Stimulated activated naive CD4-positive, alpha-beta T cell treated with Interleukin-2 at 50 U/mL for 16 hours (primary cell): ENCODE measurements at places on chromosomes 3 and 15.
A peak's percentile ranks its signal among the peaks of the same experiment; 100 is the strongest.

GRCh38 chr3:153617463-153617862 is 455.4 kb downstream of the RAP2B start:
- DNase-seq: no peak

GRCh38 chr3:187673012-187673411 is 2.8 kb upstream of the SST start:
- no peak for DNase-seq

- DNase-seq: no peak
Observed at GRCh38 chr3:196115678-196116083, 33.8 kb upstream of the TFRC start.

- DNase-seq: no peak
Observed at GRCh38 chr3:44337248-44337785, 1.2 kb upstream of the TCAIM start.

DNA sequence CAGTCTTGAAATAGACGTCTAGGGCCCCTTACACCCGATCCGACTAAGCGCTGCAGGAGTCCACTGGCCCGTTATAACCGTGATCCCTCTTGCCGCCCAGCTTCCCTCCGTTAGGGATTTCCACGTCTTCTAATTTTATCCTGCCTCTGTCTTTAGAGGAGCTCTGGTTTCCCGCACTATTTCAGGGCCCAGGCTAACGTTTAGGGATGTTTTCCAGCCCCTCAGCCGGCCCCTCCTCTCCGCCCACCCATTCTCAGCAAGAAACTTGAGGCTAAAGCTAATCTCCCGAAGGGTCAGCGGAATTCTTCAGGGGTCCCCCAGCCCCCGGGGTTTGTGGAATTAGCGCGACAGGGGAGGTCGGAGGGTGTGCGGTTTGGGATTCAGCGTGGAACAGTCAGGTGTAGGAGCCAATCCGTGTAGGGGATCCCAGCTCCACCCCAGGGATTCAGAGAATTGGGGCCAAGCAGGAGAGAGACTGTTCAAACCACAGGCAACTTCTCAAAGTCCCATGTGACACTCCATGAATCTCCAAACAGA is 1.6 kb downstream of the PTX3 start:
- DNase-seq: no peak

DNA sequence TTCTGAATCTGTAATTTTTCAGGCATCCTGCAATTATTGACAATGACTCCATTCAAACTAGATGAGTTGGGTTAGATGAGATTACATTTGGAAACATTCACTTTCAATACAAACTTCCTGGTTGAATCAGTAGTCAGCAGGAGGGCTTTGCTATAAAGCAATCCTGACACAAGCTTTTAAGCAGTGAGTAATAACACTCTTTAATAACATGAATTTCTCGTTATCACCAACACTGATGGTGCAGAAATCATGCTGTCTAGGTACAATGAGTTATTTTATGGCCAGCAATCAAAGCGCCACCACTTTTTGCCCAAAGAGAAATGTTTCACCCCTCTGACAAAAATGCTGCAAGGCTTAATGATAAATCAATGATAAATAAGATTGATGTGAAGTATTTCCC is 474.8 kb upstream of the CNTN4 start:
- no peak for DNase-seq

GRCh38 chr3:129519449-129519848 is 9.0 kb upstream of the RHO start:
- no peak for DNase-seq

DNA sequence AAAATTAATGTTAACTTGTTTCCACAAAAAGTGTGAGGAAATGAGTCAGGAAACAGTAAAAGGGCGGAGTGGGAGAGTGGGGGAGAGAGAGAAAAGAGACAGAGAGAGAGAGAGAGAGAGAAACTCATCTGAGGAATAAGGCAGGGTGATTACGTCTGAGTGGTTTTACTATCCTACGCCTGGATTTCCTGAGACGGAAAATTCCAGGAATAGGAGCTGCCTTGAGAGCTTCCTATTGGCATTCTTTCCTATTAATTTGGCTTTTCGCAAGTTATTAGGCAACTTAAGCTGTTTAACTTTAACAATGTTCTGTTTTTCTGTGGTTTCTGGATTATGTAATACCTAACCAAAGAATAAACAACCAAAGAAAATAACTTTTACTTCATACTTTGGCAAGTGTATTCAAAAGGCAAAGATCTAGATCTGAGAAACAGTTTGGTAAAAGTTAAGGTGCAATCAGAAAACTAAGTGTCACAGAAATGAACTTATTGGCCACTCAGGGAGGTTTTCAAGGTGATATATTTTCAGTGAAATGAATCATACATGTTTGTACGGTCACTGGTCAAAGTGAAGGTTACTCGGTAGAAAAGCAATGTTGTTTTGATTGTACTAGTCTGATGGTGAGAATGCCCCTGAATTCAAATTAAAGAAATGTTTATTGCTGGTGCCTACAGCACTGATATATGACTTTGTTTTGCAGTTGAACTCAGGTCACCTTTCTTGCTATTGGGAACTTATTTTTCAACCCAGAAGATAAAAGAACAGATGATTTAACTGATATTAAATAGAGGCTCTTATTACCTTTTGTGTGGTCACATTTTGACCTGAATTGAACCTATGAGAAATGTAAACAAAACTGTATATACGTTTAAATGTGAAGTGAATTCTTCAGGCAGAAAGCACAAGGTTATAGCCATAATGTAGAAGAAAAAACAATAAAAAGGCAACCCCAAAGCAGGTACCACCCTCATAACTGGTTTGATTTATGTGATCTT is 39.9 kb upstream of the TNFSF10 start:
- peak; percentile 47 for DNase-seq
